ENCODE measurements at places on chromosomes 7 and 10.

DNA sequence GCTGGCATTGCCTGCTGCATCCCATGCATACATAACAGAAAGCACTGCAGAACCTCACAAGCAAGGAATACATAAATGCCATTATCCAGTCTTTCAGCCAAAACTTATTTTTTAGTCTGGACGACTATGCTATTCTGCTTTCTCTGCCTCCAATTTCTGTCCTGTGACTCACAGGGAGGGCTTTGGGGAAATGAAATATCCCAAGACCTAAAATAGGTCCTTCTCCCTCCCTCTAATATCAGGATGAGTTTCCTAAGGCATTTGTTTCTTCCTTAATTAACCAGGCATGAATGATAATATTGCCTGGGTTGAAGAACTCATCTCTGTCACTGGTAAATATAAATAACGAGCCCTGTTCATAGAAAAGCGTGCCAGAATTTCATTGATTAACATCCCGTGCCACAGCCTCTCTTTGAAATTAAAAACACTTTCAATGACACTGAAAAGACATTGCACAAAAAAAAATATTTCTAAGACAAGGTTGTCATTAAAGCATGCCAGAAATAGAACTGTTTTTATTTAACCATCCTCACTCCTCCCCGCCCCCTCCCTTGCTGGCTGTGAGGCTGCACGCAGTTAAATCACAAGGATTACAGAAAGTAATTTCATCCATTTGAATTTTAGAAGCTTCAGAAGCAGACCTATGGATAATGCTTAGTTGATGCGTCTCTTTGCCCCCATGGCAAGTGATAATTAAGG lies 103.0 kb upstream of the ANKRD1 start:
- no peak for DNase-seq

DNA sequence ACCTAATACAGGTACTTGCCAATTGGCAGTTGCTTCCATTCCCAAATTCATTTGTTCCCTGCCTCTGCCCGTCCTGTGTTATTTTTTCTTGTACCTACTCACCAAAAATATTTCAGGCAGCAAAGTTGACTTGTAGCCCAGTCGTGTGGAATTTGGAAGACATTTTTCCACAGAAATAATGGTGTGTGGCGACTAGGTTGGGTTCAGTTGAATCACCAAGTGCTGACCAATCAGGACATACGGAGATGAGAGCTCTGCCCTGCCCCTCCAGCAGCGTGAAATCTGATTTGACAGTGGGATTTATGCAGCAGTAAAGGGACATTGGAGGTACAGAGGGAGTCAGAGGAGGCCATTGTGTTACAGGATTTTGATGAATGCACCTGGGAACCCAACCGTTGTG lies 216.9 kb downstream of the CCDC3 start:
- no peak for DNase-seq

DNA sequence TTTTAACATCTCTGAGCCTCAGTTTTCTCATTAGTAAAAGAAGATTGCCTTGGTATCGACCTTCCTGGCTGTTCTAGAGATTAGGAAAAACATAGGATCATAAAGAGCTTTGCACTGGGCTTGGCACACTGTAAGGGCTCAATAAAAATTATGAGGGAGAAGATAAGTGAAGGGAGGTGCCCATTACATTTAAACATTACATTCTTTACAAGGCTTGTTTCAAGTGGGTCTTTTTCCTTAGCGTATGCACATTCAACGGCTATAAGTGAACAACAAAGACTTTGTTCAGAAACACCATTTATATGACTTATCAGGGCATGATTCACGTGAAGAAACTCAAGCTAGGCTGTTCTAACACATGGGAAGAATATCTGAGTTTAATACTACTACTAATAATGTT lies 351.9 kb upstream of the NPVF start:
- DNase-seq: no peak

DNA sequence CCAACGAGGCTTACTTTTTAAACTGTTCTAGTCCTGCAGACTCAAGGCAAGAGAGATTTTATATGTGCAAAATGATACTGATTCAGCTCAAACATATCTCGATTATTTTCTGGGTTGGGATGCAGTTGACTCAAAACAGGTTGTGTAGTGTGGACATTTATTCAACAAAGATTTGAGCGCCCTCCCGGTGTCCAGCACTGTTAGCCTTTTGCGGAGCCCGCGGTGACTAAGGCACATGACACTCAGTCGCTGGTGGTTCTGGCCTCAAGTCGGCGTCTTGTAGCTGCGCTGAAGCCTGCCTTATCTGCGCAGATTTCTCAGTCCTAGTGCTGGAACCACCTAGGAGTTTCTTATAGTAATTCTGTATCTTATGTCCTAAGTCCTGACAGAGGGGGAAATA lies 938 bp upstream of the CADPS2 start:
- peak; percentile 58 for DNase-seq

- DNase-seq: no peak
Observed at GRCh38 chr10:30997536-30998235, 34.0 kb downstream of the ZNF438 start.

DNA sequence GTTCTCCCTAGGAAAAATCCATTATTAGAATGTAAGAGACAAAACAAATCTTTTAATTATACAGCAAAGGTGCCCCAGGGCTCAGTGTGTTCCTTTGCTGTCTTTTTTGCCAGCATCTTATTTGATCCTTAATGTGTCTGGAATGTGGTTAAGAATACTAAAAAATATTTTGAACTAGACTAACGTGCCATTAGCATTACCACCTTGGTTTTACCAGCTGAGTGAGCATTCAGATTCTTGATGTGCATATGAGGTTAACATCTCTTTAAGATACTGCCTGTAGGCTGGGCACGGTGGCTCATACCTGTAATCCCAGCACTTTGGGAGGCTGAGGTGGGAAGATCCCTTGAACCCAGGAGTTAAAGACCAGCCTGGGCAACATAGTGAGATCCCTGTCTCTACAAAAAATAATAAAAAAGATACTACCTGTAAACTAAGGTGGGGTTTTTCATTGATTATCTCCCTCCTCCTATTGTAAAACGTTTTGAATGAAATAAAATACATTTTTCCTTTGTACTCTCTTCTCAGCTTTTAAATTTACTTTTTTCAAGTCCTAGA lies 96.6 kb downstream of the CCNY start:
- DNase-seq: no peak

- no peak for DNase-seq
Observed at GRCh38 chr7:157427811-157428553, 91.2 kb downstream of the DNAJB6 start.

DNA sequence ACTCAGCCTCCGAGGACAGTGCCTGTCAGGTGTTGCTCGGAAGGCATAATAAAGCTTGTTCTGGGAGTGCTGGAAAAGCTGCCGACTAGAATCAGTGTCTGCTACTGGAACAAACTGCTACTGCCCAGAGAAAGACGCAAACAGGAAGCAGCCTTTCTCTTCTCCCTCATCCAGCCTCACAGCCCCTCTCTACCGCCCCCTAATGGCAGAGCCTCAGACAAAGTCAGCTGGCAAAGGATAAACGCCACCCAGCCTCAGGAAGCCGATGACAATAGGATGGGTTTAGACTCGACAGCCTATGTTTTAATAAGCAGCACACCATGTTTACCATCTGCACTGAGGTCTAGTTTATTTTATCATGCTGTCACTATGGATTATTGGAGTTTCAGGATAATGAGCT lies 169.5 kb upstream of the LYZL1 start:
- DNase-seq: no peak

GRCh38 chr10:94098896-94099295 lies 105.2 kb downstream of the PLCE1 start:
- DNase-seq: no peak

DNA sequence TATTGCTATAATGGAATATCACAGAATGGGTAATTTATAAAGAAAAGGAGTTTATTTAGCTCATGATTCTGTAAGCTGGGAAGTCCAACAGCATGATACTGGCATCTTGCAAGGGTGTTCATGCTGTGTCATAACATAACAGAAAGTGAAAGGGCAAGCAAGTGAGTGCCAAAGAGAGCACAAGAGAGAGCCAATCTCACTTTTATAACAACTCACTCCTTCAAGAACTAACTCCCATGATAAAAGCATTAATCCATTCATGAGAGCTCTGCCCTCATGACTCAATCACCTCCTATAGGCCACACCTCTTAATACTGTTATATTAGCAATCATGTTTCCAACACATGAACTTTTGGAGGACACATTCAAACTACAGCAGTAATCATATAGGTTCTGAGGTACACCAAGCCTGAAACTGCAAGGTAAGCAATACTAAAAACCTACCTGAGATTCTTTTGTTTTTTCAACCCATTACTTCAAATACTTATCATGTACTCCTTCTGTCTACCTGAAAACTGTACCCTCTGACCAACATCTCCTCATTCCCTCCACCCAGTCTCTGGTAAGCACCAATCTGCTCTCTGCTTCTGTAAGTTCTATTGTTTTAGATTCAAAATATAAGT lies 219.7 kb downstream of the MTERF1 start:
- peak; percentile 30 for DNase-seq

DNA sequence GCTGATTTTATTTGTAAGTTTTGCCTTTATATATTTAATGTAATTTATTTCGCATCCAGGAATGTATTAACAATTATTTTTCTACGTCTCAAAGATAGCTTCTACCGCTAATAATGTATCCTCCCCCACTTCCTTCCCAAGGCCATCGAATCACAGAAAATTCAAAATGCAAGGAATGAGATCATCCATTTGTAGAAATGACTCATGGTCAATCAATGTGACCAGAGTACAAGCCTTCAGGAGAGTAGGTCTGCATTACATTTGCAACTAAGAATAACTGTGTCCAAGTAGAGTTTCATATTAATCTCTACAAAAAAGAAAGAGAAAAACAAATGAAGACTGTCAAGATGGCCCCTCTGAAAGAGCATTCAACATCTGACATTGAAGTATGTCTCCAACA lies 205.9 kb upstream of the PHF14 start:
- DNase-seq: peak; percentile 17

- no peak for DNase-seq
Observed at GRCh38 chr10:122237331-122237990, 33.6 kb upstream of the BTBD16 start.

DNA sequence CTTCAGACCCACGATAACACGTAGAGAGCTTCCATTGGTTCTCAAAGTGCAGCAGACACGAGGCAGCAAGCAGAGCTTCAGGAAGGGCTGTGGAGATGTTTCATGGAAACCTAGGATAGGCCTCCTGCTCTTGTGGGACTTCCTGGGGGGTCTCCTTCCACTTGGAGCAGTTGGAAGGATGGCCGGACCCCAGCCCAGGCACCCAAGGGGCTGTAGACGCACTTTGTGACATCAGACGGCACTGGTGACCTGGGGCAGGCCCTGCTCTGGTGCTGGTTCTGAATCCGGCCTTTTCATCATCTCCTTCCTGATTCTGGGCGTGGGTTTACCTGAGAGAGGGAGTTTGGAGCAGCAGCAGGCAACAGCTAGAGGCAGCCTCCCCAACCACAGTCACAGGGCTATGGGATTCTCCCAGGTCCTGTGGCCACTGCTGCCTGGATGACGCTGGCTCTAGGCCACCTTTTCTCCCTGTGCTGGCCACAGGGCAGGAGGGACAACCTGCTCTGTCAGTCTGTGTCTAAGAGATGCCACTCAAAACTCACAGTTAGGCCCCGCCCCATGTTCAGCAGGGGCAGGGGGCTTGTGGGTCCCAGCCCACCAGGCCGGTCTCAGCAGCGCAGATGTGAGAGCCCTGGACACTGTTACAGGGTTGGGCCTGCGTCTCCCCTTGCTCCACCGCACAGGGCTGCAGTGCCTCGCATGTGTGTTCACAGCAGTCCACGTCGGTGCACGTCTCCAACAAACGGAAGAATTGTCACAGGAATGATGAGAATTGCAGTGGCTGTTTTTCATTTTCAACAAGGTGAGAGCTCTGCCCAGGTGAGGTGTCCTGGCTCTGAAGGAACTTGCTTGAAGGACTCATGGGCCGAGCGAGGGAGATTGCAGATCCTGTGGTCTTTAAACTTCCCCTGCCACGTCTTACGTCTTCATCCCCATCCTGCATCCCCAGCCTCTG lies 569.3 kb downstream of the TCERG1L start:
- no peak for DNase-seq

DNA sequence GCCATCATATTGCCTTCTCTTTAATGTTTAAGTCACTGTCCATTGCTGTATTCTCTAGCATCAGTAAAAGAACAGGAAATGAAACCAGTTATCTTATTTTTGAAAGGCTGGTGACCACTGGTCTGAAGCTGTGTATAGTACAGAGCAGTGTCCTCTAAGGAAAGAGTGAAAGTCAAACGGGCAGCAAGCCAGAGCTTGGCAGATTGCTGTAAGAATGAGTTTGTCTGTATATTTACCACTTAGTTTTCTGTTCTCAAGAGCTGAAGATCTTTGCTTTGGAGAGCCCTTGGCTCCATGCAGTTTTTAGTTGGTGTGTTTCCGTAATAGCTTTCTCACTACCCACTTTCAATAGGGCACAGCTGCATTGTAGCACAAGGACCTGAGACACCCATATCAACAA lies 31.9 kb downstream of the PCBD1 start:
- no peak for DNase-seq

DNA sequence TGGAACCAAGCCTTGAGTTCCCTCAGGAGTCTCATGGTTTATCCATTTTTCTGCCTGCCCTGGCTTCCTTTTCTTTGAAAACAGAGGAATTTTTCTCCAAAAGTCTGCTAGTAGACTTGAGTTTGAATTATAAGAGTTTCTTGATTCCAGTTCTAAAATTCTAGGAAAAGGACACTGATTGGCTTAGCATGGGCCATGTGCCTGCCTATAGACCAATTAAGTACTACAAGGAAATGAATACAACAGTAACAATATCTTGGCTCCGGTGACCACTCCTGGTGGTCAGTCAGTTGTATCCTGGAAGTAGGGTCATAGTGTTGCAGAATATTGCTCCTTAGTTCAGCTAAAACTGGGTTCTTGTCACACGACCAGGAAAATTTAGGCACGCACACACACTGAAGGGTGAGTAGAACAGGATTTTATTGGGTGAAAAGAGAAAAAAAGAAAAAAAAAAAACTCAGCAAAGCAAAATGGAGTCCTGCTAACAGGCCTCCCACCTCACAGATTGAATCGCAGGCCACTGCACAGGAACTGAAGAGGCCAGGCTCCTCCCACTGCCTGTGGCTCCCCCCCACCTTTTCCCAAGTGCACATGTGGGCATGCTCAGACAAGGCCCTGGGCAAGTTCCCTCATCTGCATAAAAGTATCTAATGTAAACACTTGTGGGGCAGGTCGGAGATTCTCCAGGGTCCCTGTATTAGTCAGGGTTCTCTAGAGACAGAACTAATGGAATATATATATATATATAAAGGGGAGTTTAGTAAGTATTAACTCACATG lies 155.1 kb downstream of the LYZL1 start:
- peak; percentile 78 for DNase-seq

GRCh38 chr10:73645251-73645650 lies 4.0 kb upstream of the MYOZ1 start:
- no peak for DNase-seq

- no peak for DNase-seq
Observed at GRCh38 chr10:1089017-1089689, 33.0 kb downstream of the WDR37 start.

GRCh38 chr10:3765146-3765545 lies 19.9 kb downstream of the KLF6 start:
- DNase-seq: peak; percentile 29
